Kidney (tissue), 22 donors: ENCODE measurements at places on chromosomes 5 and 9. TPM values are rescaled to one million over a fixed set of nuclear protein-coding genes. Genes with fewer than 3 reads are reported as not detected.
A peak's percentile ranks its signal among the peaks of the same experiment; 100 is the strongest.

GRCh38 chr5:16963821-16964220 lies 27.7 kb upstream of the MYO10 start:
- peak; percentile 10 for DNase-seq

The OMD gene
- polyA plus RNA-seq: 0.52 TPM

DNA sequence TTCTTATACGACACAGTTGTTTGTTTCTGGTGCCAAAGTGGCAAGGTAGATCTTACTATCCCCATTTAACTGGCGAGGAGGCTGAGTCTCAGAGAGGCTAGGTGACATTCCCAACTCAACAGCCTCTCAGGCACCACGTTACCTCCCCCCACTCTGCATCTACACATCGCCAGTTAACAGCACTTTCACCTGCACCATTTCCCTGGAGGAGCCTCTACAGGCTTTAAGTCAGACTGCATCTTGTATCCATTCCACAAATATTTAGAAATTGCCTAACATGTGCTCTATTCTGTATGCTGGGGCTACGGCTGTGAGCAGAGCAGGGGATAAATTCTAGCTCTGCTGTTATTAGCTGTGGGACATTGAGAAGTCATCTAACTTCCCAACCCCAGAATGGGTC lies 168.6 kb downstream of the INSYN2B start:
- DNase-seq: no peak

DNA sequence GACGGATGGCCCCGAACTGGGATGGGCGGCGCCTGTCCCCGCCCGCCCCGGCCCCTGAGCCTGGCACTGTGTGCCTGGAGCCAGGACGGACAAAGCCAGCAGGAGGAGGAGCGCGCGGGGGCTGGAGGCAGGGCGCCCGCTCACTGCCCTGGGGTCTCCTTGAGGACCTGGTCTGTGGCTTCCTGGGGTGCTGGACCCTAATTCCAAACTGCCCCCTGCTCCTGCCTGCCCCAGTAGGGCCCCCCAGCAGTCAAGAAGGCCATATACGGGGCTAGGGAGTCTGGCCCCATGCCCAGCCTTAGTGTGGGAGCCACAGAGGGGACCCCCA lies 29.2 kb upstream of the RXRA start:
- DNase-seq: no peak
